ENCODE measurements at places on chromosomes 13 and 19. TPM values are rescaled to one million over a fixed set of nuclear protein-coding genes. Genes with fewer than 3 reads are reported as not detected.
A peak's percentile ranks its signal among the peaks of the same experiment; 100 is the strongest.

Gene CIRBP
- total RNA-seq: 598 TPM

- DNase-seq: no peak
Measured at GRCh38 chr19:13556552-13556951, 50.3 kb upstream of the CACNA1A start.

GRCh38 chr13:85549819-85550218 lies 249.4 kb downstream of the SLITRK6 start:
- DNase-seq: no peak

GRCh38 chr13:59464926-59465325 lies 698.8 kb downstream of the DIAPH3 start:
- no peak for DNase-seq

Gene KLK14
- total RNA-seq: not detected

DNA sequence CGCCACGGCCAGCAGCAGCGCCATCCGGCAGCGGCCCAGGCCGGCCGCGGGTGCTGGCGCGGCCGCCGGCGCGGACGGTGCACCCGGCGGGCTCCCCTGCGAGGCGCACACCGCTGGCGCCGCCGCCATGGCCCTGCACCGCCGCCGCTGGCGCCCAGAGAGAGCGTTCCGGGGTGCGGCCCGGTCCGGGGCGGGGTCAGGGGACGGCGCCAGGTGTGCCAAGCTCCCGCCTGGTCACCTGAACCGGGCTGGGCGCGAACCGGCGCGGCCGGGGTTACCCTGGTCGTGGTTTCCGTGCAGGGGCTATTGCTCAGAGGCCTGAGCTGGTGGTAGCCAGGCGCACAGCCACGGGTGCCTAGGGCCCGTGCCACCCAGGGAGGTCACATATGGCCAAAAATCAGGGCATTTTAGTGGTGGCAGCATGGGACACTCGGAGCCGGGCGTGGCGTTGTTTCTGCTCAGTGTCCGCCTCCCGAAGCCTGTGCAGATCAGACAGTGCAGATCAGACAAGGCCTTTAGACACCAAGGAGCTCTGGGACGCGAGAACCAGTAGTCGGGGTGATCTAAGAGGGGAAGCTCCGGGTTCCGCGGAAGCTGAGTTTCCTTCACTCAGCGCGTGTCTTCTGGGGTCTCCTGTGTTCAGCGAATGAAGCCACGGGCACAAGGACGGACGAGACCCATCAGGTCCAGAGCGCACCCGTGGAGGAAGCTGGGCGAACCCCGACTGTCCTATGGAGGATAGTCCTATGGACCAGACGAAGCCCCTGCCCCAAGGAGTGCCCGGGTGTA lies at the start of gene TMEM238:
TSS of gene TMEM238 (minus strand) at position 162 of the 789 bp plus-strand sequence. CDS start at position 129, 33 bp downstream.
- no peak for DNase-seq

GRCh38 chr13:84999252-84999651 lies 800.0 kb downstream of the SLITRK6 start:
- no peak for DNase-seq

GRCh38 chr19:30596813-30597399 lies 224.7 kb downstream of the ZNF536 start:
- DNase-seq: no peak

Gene ZNF20
- total RNA-seq: 14.3 TPM

Gene VSTM1
- not detected for total RNA-seq

DNA sequence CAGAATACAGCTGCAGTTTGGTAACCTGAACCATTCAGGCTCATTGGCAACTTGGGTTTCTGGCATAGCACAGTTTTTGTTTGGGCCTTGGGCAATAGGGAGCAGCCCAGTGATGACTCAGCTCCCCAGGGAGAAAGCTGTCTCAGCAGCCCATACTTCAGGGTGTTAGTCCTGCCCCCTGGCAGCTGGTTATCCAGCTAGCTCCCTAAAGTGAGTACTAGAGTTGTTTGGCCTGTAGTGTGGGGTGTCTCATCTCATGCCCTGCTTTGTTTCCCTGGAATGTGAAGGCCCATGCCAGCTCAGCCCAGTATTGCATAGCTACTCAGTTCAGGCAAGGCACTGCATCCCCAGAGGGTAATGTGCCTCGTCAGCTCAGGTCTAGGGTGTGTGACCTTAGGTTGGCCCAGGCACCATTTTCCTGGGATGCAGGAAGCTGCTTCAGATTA lies 18.2 kb upstream of the ZNF543 start:
- no peak for DNase-seq

DNA sequence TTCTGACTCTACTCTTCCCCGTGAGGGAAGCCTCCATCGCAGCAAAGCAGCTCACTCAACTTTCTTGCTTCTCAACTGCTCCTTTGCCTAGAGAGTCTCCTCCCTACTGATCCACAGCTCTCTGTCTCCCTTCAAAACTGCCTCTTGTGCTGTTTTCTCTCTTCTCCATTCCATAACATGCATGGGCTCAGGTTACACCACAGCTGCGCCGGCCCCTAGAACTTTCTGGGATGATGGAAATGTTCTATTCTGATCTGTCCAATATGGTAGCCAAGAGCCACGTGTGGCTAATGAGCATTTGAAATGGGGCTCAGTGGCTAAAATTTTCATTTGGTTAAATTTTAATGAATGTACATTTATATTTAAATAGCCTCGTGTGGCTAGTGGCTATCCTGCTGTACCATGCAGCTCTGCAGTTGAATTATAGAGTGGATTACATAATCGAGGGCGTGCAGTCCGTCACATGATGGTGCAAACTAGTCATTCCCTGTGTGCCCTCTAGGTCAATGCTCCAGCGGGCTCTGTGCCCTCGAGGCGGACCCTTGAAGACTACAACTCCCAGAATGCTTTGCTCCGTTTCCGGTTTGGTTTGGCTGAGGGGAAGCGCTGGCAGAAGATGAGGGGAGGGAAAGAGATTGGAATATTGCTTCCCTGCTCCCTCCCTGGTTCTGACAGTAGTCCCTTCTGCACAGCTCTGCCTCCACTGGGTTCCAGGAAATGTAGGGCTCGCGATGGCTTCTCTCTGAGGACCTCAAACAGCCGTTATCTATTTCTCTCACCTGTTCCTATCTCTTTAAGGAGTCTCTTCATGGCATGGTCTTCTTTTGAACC lies 109.8 kb downstream of the CACNA1A start:
- no peak for DNase-seq

Gene MCF2L
- 146 TPM for total RNA-seq

Gene SMIM17
- 20.3 TPM for total RNA-seq

Gene CPT1C
- 42.1 TPM for total RNA-seq

GRCh38 chr13:29561918-29562317 lies 33.6 kb downstream of the SLC7A1 start:
- no peak for DNase-seq

Gene MEF2B
- total RNA-seq: not detected

Gene TMEM150B
- 0.47 TPM for total RNA-seq

Gene OR7D2
- total RNA-seq: not detected

DNA sequence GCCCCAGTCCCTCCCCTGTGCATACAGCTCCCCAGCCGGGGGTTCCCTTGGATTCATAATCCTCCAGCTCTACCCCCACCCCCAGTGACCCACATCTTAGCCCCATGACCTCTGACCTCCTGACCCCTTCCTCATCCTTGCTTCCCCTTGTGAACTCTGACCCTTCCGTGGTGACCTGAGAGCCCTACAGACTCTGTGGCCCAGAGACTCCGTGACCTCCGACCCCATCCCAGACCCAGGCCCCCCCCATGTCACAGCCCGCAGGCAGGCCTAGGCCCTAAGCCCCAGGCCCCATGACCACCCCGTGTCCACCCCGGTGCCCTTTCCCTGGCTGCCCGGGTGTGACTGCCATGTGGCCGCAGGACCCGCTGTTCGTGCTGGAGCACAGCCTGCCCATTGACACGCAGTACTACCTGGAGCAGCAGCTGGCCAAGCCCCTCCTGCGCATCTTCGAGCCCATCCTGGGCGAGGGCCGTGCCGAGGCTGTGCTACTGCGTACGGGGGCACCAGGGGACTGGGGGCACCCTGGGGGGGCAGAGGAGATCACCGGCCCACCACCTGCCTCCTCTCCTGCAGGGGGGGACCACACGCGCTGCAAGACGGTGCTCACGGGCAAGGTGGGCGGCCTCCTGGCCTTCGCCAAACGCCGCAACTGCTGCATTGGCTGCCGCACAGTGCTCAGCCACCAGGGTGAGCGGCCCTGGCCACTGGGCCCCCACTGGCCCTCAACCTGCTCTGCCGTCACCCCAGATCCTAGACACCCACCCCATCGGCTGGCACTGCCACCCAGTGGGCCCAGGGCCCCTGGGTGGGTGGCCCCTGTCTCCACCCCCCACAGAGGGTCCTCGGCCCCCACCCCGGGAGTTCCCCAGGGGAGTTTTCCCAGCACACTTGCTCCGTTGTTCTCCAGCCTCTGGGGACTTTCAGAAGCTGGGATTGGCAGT lies 2.4 kb upstream of the SPIB start:
- no peak for DNase-seq

Gene ZSCAN1
- 0.62 TPM for total RNA-seq

DNA sequence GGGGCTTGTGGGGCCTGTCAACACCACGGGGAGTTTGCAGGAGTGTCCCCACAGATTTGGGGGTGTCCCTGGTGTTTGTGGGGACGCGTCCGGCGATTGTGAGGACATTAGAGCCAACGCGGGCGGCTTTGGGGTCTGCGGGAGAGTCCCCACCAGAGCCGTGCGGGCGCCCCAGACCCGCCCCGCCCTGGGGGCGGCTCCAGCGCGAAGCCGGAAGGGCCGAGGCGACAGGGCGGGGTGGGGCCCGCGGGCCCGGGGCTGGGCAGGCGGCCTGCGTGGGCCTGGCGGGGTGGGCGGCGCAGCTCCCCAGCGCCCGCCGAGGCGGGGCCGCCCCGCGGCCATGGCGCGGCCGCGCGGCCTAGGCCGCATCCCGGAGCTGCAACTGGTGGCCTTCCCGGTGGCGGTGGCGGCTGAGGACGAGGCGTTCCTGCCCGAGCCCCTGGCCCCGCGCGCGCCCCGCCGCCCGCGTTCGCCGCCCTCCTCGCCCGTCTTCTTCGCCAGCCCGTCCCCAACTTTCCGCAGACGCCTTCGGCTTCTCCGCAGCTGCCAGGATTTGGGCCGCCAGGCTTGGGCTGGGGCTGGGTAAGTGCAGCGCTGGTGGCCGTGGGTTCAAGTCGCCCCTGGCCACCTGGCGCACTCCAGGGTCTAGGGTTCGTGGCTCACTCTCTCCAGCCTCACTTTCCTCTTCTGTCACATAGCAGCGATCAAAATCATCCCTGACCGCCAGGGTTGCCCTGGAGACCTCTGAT lies 10.3 kb downstream of the PDE4A start:
- no peak for DNase-seq

DNA sequence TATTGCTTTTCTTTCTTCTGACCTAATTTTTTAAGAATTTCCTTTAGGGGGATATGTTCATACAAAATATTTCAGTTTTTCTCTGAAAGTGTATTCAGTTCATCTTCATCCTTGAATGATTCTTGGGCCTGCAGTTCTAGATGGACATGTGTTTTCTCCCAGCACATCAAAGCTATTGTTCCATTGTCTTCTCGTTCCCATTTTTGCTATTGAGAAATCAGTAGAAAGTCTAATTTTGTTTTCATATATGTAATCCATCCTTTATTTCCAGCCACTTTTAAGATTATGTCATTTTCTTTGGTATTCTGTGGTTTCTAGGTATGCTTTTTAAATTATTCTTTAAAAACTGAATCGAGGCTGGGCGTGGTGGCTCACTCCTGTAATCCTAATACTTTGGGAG lies 15.8 kb upstream of the GRAMD1A start:
- no peak for DNase-seq

DNA sequence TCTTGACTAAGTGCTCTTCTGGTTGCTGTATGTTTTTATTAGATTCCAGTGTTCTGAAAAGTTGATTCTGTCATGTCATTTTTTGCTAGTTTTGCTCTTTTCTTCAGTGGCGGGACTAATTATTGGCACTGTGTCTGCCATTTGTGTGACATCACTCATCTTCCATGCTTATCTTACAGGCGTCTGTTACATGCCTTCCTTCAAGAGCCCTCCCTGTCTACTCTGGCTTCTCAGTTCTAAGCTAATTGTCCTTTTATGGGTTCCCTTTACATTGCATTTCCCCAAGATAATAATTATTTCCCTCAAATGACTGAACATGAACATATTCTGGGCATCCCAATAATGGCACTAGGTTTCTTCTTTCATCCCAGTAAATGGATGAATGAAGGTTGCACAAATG lies 459.1 kb downstream of the DCT start:
- DNase-seq: no peak

GRCh38 chr13:61608138-61608537 lies 192.5 kb upstream of the PCDH20 start:
- DNase-seq: no peak

Gene CGB8
- not detected for total RNA-seq

GRCh38 chr13:28056426-28056825 lies 44.0 kb downstream of the FLT3 start:
- no peak for DNase-seq

- DNase-seq: peak; percentile 47
Measured at GRCh38 chr13:114100446-114101357, 31.7 kb downstream of the RASA3 start.

DNA sequence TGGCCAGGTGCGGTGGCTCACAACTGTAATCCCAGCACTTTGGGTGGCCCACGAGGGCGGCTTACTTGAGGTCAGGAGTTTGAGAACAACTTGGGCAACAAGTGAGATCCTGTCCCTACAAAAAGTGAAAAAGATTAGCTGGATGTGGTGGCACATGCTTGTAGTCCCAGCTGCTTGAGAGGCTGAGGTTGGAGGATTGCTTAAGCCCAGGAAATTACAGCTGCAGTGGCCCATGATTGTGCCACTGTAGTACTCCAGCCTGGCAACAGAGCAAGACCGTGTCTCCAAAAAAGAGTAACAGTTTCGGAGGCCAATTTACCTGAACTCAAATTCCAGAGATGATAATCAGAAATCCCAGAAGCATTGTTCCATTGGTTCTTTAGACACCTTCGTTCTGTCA lies 4.4 kb downstream of the ZNF473 start:
- DNase-seq: no peak

Gene NLRP5
- total RNA-seq: not detected

- no peak for DNase-seq
Measured at GRCh38 chr13:22744688-22745452, 435.9 kb upstream of the SGCG start.

Gene MKNK2
- 16.8 TPM for total RNA-seq

- no peak for DNase-seq
Measured at GRCh38 chr13:100387416-100387815, 201.2 kb downstream of the GGACT start.

GRCh38 chr19:46616631-46617322 lies 8.1 kb downstream of the PTGIR start:
- no peak for DNase-seq

DNA sequence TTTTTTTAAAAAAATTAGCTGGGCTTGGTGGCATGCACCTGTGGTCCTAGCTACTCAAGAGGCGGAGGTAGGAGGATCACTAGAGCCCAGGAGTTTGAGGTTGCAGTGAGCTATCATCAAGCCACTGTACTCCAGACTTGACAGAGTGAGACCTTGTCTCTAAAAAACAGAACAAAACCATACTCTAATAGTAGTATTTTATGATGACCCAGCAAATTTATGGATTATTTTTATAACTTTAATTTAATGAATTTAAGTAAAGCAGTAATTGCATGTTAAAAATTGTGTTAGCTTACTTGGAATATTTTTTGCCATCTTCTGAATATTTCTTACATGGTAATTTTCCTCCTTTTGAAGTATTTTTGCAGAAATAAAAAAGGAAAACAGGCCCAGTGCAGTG lies 48.3 kb downstream of the ZIC2 start:
- DNase-seq: no peak

- DNase-seq: no peak
Measured at GRCh38 chr19:41334793-41335192, 18.9 kb downstream of the TGFB1 start.

Gene LACC1
- total RNA-seq: 4.2 TPM

GRCh38 chr19:54017261-54017660 lies 25.8 kb downstream of the CACNG6 start:
- DNase-seq: no peak

Gene GPR12
- total RNA-seq: 34.8 TPM

All from occipital lobe (tissue), 3 donors.